ENCODE measurements at places on chromosomes 11 and 22.

- no peak for DNase-seq
Measured at GRCh38 chr11:9330387-9331384, 16.3 kb upstream of the TMEM41B start.

DNA sequence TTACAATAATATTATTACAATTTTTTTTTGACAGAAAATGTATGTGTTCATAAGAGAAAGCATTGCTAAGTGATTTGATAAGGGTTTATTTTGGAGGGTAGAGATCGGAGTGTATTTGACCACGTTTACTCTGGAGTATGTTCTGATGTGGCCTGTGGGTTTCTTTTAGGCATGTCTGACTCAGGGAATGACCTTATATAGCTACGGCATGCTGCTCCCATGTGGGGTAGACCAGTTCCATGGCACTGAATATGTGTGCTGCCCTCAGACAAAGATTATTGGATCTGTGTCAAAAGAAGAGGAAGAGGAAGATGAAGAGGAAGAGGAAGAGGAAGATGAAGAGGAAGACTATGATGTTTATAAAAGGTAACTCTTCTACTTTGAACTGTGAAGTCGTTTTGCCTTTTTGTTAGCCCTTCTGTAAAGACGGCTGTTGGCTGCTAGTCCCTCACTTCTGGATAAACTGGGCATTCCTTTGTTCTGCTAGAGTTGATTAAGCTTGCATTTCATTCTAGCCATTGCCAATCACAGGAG is 38.1 kb upstream of the ST14 start:
- no peak for DNase-seq

DNA sequence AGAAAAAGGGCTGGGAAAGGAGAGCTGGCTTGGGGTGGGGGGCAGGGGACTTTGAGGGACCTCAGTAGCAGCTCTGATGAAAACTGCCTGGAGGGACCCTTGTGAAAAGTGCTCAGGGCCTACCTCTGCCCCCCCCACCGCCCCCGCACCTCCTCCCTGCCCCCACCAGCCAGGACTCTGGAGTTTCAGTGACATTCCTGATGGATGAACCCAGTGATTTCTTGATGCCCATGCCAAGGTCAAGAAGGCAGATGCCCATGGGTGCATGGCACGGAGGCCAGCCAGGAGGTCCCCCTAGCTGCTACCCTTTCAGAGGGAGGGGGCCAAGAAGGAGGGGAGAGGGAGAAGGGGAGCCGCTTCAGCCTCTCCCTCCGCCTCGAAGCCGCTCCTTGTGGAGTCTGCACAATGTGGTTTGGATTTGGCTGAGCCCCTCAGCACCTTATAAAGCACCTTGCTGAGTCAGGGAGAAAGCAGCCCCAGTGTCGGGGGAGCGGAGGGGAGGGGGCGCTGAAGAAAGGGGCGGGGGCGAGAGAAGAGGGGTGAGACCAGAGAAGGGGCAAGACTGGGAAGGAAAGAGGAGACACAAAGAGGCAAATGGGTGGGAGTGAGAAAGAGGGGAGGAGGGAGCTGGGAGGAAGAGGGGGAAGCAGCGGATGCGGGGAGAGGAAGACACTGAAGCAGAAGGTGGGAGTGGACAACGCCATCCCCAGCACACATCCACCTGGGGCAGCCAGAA is 2.1 kb upstream of the CLCF1 start:
- DNase-seq = no peak

GRCh38 chr11:64799623-64800302 is 3.3 kb downstream of the MAP4K2 start:
- DNase-seq = no peak
